BJ (cell line): ENCODE measurements at places on chromosomes 16 and 17. TPM values are rescaled to one million over a fixed set of nuclear protein-coding genes. Genes with fewer than 3 reads are reported as not detected.

Gene DPEP1
- polyA plus RNA-seq: not detected in 2 replicates

Gene MEOX1
- not detected in 2 replicates for polyA plus RNA-seq

Gene METTL9
- polyA plus RNA-seq: 46.3 and 106 TPM in 2 replicates

Gene ZMYND15
- polyA plus RNA-seq: 0.13 TPM in 1 of 2 replicates, not detected in the other

Gene KRT25
- polyA plus RNA-seq: not detected in 2 replicates

Gene DNAH2
- 0.09 and 0.10 TPM in 2 replicates for polyA plus RNA-seq

DNA sequence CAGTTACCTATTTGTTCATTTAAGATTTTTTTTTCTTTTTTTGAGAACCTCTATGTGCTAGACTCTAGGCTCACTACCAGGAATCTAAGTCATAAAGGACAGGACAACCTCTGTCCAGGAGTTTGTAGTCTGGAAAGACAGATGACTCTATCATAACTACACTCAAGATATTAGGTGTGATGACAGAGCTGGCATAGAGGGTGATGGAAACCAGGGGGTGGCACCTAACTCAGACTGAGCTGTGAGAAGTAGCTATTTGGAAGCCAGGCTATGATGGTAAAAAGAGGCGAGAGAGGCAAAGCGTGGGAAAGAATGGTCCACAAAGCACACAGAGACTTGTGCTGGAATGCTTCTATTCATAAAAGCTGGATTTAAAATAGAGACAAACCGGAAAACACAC lies 372.3 kb downstream of the SEC14L1 start:
- no peak for DNase-seq

GRCh38 chr17:47188271-47188875 lies 722 bp downstream of the CDC27 start:
- DNase-seq: no peak

DNA sequence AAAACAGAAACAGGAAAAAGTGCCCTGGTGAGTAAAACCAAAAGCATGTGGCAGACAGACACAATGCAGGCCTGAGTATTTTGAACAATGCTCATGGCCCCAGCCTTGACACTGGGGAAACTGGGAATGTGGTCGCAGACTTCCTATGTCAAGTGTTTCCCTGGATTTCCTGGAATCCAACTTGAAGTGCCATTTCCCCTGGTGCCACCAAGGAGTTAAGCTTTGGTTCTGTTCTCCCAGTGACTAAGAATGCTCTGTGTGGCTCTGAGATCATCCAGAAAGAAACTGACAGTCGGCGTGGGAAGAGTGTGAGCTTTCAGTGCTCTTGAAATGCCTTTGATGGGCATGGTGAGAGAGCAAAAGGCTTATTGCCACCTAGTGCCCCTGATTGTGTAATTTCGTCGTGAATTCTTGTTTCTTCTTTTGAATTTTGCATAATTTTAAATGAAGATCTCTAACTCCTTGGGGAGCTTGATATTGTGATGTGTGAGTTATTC lies 96.0 kb downstream of the YPEL2 start:
- DNase-seq: no peak

DNA sequence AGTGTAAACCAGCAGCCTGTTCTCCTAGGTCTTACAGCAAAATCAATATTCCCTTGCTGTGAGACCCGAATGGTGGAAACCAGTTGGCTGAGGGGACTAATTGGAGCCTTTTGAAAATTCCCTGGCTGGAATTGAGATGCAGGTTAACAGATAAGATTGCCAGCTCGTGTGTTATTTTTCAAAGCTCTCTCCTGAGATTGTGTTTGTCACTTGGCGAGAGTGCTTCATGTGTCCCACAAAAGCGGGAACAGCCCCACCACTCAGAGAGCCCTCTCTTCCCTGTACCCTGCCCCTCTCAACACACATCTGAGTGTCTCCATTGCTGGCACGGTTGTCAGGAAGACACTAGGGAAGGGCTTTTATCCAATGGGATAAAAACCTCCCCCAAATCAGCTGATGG lies 356.1 kb downstream of the CPPED1 start:
- no peak for DNase-seq

GRCh38 chr17:18117533-18117932 lies 9.0 kb downstream of the MYO15A start:
- DNase-seq: no peak

DNA sequence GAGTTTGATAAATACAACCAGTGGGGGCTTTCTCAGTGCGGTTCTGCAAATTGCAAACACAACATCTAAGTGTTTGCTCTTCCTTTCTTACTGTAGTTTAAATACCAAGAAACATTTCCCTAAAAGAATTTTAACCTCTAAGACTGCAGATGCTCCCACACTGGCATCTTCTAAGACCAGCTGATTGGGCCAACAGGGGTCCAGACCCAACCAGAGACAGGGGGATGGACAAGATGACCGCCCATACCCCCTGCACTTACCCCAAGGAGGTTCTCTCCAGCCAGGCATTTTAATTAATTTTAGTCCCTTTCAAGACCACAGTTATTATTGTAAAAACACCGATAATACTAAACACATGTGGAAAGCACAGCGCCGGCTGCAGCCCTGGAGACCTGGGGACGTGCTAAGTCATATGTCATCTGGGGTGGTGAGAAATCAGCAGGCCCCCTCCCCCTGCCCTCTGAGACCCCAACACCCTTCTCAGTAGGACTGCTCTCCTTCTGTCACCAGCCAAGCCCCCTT lies 242.3 kb downstream of the SOX9 start:
- no peak for DNase-seq

GRCh38 chr17:57413848-57414651 lies 157.7 kb downstream of the MSI2 start:
- no peak for DNase-seq

- DNase-seq: no peak
These were observed 95.7 kb upstream of the DNAH17 start for GRCh38 chr17:78672871-78673371.

- no peak for DNase-seq
These were observed 599 bp downstream of the MRC2 start for GRCh38 chr17:62627904-62628633.

- no peak for DNase-seq
These were observed 99.9 kb upstream of the CCL2 start for GRCh38 chr17:34154961-34155730.

- DNase-seq: no peak
These were observed 46.3 kb downstream of the SNX11 start for GRCh38 chr17:48153691-48154358.

- peak; percentile 74 for DNase-seq
These were observed 101.2 kb downstream of the MRTFB start for GRCh38 chr16:14172200-14172809.

DNA sequence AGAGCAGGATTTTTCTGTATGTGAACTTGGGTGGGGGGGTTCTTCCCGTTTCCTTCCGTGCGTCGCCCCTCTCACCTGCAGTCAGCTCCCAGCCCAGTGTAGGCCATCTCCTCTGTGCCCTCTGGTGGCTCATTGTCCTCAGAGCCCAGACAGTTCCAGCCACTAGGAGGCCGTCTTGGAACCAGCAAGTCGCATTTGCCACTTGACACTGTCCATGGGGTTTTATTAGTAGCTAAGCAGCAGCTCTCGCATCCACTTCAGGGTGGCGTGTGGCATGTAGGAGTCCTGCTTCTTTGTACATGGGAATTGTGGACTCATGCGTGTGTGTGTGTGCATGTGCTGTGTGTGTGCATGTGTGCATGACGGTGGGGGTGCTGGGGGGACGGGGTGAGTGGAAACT lies 74.0 kb downstream of the SEC14L1 start:
- no peak for DNase-seq

DNA sequence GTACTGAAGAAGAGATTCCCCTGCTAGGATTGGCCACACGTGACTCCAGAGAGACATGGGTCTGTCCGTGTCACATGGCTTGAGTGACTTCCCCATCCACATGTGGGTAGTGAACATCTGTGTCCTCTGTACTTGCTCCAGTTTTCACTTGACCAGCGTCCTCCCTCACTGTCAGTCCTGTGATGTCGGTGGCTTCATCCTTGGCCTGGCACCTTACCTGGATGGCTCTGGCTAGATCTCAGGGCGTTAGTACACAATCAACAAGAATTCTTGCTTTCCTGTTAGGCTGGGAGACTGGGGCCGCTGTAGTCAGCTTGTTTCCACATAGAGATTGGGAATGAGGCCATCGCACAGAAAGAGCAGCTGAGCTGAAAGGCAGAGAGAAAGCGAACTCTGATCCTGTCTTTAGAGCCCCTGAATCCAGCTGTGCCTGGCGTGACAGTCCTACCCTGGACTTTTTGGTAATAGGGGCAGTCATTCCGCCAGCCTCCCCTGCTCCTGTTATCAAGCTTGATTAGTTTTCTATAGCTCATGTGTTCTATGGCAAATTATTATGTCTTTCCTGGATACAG lies 227.3 kb downstream of the SNX29 start:
- no peak for DNase-seq

- no peak for DNase-seq
These were observed 16.5 kb upstream of the ABCC1 start for GRCh38 chr16:15932939-15933338.
